ENCODE measurements at places on chromosomes 11 and 22.

GRCh38 chr11:64019106-64020037 is 16.4 kb upstream of the FLRT1 start:
- DNase-seq, result no peak

GRCh38 chr11:130129922-130130321 is 29.7 kb upstream of the ST14 start:
- DNase-seq, result no peak

- no peak for DNase-seq
These were observed 38.4 kb upstream of the KLHL35 start for GRCh38 chr11:75471176-75471973.

GRCh38 chr11:5923794-5924193 is 18.3 kb upstream of the OR56A3 start:
- DNase-seq, result no peak

DNA sequence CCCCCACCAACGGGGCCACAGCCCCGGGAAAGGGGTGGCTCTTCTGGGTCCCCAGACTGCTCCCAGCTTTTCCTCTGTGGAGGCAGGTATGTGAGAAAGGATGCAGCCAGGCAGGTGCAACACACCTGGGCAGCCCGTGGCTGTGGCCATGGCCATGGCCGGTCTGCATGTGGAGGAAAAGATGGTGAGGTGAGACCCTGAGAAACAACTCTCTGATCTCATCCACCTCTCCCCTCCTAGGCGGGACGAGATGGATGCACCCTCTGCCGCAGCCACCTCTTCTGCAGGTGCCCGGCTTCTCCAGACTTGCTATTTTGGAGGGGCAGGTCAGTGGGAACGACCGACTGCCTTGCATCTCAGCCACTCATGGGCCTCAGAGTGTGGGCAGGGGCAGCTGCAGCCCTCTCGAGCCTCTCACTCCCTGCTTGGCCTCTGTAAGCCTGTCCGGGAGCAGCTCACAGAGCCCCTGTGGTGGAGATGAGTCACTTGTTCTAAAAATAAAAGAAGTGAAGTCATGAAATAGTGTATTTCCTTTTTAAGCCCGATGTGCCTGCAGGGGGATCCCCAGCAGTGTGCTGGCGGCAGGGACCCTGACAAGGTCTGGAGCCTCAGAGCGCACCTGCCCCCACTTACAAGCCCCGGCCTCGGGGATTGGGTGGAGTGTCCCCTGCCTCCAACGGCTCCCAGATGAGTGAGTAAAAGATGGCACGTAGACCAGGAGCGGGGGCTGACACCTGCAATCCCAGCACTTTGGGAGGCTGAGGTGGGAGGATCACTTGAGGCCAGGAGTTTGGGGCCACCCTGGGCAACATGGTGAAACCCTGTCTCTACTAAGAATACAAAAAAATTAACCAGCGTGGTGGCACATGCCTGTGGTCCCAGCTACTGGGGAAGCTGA is 10.7 kb downstream of the SMIM38 start:
- peak; percentile 81 for DNase-seq

GRCh38 chr11:104907521-104908185 is 9.4 kb upstream of the CASP12 start:
- DNase-seq, result peak; percentile 85

- peak; percentile 24 for DNase-seq
These were observed 84.5 kb downstream of the TRAF6 start for GRCh38 chr11:36425561-36426081.

DNA sequence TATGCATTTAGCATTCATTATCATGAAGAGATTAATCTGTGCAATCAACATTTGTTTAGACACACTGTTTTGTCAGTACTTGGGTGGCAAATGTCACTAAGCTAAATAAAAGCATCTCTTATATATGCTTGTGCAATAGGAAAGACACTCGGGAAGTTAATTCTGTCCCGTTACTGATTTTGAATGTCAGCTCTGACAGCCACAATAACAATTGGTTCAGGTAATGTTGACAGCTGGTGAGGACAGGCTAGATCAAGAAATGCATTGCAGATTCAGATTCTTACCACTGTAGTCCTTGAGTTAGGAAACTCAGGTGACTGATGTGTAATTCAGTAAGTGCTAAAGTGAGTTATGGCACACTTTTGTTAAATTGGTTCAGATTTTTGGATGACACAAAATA is 523.8 kb upstream of the FAT3 start:
- DNase-seq, result no peak

DNA sequence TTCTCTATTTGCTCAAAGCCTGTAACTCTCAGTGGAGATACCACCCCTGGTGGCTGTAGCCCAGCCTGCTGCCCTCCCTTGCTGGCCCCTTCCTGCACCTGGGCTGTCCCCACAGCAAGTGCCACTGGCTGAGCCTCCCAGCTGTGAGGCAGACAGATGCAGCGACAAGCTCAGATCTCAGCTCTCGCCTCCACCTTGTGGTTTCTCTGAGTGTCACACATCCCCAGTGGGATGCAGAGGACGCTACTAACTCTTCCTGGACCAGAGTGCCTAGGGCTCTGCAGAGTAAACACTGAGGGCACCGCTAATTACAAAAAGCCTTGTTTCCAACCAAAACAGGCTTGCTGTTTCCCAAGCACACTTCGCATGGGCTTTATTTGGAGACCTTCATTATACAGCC is 8.9 kb downstream of the YPEL1 start:
- no peak for DNase-seq

- peak; percentile 31 for DNase-seq
These were observed 151.4 kb downstream of the MSANTD4 start for GRCh38 chr11:105870516-105871113.

- DNase-seq, result peak; percentile 2
These were observed 51.5 kb downstream of the LHFPL7 start for GRCh38 chr22:24894998-24895397.

GRCh38 chr22:43975041-43975440 is 19.8 kb downstream of the SAMM50 start:
- DNase-seq, result no peak

GRCh38 chr11:78541537-78541936 is 33.1 kb downstream of the NARS2 start:
- no peak for DNase-seq

GRCh38 chr11:24413391-24413790 is 83.5 kb upstream of the LUZP2 start:
- no peak for DNase-seq

GRCh38 chr11:134069426-134070341 is 812 bp downstream of the JAM3 start:
- DNase-seq, result no peak

DNA sequence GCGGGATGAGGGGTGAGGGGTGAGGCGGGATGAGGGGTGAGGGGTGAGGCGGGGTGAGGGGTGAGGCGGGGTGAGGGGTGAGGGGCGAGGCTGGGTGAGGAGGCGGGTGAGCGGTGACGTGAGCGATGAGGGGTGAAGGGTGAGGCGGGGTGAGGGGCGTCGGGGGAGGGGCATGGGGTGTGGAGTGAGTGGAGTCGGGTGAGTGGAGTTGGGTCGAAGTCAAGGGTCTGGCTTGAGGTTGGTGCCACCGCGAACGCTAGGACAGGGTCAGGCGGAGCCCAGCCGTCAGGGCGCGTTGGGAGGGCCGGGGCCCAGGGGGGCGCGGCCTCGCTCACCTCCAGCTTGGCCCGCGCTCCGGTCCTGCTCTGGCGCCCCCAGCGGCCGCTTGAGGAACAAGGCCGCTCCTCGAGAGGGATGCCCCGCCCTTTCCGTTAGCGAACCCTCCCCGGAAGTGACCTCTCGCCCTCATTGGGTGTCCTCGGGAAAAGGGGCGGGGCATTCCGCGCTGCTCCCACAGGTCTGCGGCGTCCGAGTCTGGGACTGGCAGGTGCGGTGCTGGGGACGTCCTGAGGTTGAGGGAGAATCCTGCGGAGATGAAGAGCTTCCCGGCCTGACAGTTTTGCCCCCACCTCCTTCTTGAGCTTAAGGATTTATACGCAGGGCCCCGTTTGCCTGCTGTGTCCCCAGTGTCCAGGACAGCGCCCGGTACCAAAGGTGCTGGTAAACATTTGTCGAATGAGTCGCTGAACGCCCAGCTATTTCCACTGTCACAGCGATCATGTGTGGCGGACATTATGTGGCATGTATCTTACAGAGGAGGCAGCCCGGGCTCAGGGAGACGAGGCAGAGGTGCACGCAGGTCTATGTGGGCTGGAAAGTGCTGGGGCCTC is at the start of gene SYCE3:
Gene SYCE3 (minus strand): TSS at position 397 of the 890 bp plus-strand sequence. CDS start 6,514 bp downstream, outside the sequence.
- peak; percentile 89 for DNase-seq

GRCh38 chr22:41177040-41177621 is 28.0 kb upstream of the L3MBTL2 start:
- no peak for DNase-seq

DNA sequence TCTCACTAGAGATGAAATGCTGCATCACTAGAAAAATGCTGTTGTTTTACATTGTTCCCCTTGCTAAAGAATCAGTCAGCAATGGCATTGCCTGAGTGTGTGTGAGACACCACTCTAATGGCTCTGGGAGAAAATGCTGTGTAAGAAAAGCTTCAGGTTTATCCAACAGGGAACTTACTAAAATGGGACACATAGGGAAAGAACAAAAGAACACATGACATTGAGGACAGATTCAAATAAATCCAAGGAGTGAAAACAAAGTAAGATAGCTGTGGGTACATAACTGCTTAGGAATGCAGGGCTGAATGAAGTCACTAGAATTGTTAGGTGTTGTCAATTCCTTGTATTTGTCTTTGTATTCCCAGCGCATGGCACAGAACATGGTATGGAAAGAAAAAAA is 24.2 kb downstream of the BLID start:
- no peak for DNase-seq

DNA sequence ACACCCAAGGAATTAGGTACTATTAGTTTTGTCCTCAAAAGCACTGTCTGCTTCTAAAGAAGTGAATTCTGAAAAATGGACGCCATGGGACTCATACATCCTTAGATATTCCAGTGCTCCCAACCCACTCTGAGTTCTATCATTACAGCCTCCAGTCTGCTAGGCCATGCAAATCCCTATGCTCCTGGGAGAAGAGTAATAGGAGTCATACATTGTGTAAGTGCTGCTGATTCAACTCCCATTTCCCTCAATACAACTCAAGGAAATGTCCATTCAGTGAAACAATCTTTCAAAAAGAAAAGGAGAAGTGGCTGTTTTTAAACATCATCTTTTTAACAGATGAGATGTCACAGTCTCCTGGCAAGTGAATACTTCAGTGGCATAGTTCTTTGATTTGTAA is 590.2 kb upstream of the LRRC4C start:
- DNase-seq, result peak; percentile 25

DNA sequence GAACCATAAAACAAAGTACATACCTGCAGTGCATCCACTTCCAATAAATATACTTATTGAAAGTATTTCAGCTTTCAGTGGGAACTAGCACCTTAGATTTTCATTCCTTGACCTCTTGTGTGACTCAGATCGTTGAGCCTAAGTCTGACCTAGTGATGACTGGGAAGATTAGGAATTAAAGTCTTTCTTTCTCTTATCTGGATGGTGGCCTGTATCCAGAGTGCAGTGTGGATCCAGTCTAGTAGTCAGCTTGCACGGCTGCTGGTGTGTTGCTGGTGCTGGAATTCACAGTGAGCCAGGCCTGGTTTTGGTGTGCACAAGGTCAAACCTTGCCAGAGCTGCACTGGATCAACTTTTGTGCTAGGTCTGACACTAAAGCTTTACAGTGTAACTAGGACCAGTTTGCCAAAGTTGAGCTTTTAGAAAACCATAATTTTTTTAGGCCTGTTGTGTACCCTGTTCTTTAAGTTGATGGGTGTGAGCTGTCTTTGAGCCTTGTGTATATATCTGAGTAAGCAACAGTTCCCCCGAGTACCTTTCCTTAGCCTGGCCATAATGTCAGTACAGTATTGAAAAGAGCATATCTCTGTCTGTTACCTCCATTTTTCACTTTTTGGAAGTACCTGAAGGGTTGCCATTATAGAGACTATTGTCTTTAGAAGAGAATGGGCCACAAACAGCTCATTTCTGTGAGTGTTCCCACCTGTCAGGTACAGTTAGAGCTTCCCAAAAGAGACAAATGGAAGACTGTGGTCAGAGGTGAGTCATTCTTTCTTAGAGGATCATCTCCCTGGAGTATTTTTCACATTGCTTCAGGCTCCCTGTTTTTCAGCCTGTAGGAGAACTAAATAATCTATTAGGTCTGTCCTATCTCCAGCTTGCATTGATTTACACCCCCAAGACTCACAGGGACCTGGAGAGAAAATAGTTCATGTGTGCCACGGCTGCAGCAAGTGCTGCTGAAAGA is 89.8 kb downstream of the ALX4 start:
- no peak for DNase-seq

DNA sequence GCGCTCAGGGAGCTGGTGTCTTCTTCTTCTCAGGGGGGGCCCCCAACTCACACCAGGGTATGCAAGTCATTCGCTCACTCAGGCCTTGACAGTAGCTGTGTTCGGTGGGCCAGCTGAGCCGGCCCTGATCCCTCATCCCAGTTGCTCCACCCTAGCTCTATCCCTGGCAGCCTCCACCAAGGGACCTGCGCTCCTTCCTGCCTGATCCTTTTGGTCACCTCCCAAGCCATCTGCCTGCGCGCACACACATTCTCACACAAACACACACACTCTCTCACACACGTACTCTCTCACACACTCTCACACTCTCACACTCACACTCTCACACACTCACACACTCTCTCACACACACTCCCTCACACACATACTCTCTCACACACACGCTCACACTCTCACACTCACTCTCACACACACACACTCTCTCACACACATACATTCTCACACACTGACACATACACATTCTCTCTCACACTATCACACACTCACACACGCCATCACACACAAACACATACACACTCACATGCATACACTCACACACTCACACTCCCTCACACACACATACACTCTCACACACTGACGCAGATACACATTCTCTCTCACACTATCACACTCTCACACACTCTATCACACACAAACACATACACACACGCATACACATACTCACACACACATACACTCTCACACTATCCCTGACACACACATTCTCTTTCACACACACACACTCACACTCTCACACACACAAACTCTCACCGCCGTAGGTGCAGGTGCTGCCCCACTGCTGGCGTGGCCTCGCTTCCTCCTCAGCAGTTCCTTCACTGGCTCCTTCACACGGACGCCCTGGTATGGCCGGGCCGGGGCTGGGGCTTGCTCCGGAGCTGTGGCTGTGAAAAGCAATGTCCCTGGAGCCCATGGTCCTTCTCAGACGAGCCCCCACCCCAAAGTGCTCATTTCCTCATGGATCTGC is 20.8 kb downstream of the POU2AF1 start:
- no peak for DNase-seq

DNA sequence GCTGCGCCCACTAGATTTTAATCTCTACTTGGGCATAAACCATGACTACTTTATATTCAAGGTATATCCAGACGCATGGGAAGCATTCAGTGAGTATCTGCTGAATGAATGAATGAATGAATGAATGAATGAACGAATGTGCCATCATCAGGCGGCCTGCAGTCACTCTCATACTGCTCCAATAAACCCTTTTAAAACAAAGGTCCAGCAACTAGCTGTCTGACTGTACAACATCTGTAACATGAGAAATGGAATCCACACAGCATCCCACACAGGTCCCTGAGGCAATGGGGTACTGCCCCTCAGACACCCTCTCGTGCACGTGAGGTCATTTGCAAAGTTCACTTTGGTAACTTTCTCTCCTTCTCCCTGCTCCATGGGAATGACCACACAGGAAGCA is 147.5 kb downstream of the LARGE1 start:
- DNase-seq, result no peak
